ENCODE measurements at places on chromosomes 2 and 18.

GRCh38 chr2:127609818-127610217, 36.1 kb upstream of the GPR17 start:
- H3K4me1 ChIP-seq = peaks cover 2% of the 10 kb centered on the region
- peaks cover 34% of the 10 kb centered on the region for H3K27me3 ChIP-seq
- H3K4me3 ChIP-seq = no peak overlapping the region

- H3K4me1 ChIP-seq = peaks cover 32% of the 10 kb centered on the region
- peaks cover 9% of the 10 kb centered on the region for H3K36me3 ChIP-seq
- DNase-seq = peak; percentile 58
- peak within 1 kb of the TSS; percentile 16 for H3K27ac ChIP-seq
- peak within 1 kb of the TSS; percentile 79 for H3K4me3 ChIP-seq
- H3K27me3 ChIP-seq = peaks cover 90% of the 10 kb centered on the region
Observed at GRCh38 chr2:216632952-216633615, at the start of gene IGFBP2. Gene IGFBP2, plus strand, starts transcription at chr2:216633420. Its CDS starts 104 bp downstream, at chr2:216633524.

- no peak overlapping the region for H3K4me3 ChIP-seq
- H3K27ac ChIP-seq = no peak overlapping the region
- DNase-seq = no peak
- H3K36me3 ChIP-seq = no peaks in the 10 kb centered on the region
- peaks cover 2% of the 10 kb centered on the region for H3K4me1 ChIP-seq
- peaks cover 4% of the 10 kb centered on the region for H3K27me3 ChIP-seq
Observed at GRCh38 chr2:13000664-13001363, 284.1 kb downstream of the TRIB2 start.

- H3K27me3 ChIP-seq = no peaks in the 10 kb centered on the region
- no peaks in the 10 kb centered on the region for H3K36me3 ChIP-seq
- H3K4me1 ChIP-seq = peaks cover 4% of the 10 kb centered on the region
- H3K27ac ChIP-seq = no peak overlapping the region
- no peak overlapping the region for H3K4me3 ChIP-seq
- no peak for DNase-seq
Observed at GRCh38 chr2:3122525-3122924, 255.1 kb downstream of the EIPR1 start.

DNA sequence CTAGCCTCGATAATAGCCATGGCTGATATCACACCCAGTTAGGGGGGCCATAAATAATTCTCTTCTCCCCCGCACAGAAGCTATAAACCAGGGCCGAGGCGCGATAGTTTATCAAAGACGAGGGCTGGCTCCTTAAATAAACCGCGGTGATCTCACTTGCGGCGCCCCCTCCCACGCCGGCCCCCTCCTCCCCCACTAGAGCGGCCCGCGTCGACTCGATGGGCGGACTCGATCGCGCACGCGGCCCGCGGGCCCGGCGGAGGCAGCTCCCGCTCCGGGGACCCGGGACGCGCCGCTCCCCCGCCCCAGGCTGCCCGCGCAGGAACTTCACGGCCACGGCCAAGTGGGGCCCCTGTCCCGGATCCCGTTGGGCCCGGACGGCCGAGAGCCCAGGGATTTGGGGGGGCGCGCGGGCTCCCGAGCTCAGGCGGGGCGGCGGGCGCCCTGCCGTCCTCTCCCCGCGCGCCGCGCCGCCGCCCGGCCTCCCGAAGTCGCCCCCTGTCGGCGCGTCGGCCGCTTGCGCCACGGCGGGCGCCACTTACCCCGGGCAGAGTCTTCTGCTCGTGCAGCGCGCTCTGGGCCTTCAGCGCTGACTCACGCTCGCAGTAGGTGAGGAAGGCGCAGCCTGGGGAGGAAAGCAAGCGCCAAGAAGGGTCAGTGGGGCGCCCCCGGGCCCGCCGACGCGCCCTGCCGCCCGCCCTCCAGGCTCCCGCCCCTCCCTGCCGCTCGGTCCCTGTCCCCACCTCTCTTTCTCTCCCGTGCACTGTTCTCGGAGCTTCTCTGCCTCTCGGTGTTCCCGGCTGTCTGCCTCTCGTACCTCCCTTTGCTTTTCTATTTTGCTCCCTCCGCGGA, 80.4 kb downstream of the CELF4 start:
- H3K4me3 ChIP-seq = no peak overlapping the region
- H3K36me3 ChIP-seq = no peaks in the 10 kb centered on the region
- peaks cover 72% of the 10 kb centered on the region for H3K27me3 ChIP-seq
- H3K4me1 ChIP-seq = no peaks in the 10 kb centered on the region
- H3K27ac ChIP-seq = no peak overlapping the region
- DNase-seq = no peak

DNA sequence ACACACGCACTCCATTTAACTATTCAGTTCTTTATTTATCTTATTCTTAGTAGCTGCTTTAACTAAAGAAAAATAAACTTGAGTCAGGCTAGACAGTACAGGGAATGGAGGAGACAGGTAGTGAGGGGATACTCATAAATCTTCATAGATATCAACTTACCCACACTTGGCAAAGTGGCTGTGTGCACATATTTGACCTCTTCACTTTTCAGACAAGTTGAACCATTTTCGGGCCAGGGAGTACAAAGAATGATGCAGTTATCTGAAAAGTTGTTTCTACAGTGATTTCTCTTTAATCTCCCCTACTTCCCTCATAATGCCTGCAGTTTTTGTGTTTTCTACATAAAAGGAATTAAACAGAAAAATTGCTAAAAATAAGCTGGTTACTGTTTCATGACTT, 307.5 kb downstream of the GULP1 start:
- no peak overlapping the region for H3K27ac ChIP-seq
- H3K4me3 ChIP-seq = no peak overlapping the region
- no peaks in the 10 kb centered on the region for H3K4me1 ChIP-seq
- no peaks in the 10 kb centered on the region for H3K27me3 ChIP-seq
- DNase-seq = no peak

DNA sequence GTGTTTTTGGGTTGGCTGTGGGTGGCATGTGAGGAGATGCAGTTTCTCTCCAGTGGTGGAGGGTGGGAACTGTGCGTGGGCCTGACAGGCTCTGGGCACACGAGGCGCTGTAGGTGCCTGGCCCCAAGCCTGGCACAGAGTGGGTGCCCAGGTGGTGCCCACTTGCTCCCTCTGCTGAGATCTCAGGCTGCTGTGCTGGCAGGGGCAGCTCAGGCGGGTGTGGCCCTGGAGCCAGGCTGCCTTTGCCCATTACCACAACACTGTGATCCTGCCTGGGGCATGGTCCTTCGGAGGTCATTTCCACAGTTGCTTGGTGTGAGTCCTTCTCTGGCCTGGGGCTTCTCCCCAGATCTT, 20.4 kb downstream of the TSHZ1 start:
- H3K4me1 ChIP-seq = peaks cover 37% of the 10 kb centered on the region
- DNase-seq = no peak
- H3K27ac ChIP-seq = no peak overlapping the region
- H3K36me3 ChIP-seq = peaks cover 20% of the 10 kb centered on the region
- no peak overlapping the region for H3K4me3 ChIP-seq
